ENCODE measurements at places on chromosomes 1 and 21.

DNA sequence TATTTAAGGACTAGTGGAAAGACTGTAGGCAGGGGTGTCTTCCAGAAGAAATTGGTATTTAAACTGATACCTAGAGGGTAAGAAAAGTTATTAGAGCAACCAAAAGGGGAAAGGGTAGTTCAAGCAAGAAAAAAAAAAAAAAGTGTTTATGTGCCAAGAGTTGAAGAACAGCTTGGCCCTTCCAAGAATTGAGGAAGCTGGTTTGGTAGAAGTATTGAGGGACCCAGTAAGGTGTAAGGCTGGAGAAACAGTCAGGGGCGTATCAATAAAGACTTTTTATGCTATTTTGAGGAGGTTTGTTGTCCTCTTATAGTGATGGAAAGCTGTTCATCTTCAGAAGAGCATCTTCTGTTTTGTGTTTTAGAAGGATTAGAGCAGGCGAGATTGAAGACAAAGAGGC is 108.3 kb downstream of the PTPRC start:
- DNase-seq = no peak

DNA sequence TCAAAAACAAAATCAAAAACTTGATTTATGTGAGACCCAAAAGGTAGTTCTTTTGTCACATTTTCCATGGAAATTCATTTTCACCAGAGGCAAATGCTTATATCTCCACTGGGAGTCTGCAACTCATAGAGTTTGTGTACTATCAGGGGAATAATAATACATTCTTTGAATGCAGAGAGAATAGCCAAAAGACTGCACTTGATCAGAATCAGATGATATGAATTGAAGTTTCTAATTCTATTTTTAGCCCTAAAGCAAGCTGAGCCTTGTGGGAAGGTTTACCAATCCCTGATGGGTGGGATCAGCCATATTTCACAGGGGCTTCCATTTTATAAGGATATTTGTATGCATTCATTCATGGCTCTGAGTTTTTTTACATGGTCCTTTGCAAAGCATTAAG is 49.6 kb downstream of the TSEN15 start:
- no peak for DNase-seq

DNA sequence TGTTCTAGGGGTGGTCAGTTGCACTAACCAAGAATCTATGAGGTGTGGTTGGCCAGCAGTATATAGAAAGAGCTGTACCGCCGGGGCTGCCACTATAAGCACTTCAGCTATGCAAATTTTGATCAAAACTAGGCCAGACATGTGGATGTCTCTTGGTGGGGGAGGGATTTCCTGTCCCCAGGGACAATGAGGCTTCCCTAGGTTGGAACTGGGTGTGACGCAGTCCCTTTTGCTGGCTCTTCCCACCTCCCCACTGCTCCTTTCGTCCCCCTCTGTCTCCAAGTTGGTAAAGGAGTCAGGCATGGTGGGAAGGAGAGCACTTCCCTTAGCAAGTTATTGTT is 13.6 kb downstream of the SDCCAG8 start:
- no peak for DNase-seq

- no peak for DNase-seq
Observed at GRCh38 chr21:26385721-26386120, 187.4 kb downstream of the CYYR1 start.

DNA sequence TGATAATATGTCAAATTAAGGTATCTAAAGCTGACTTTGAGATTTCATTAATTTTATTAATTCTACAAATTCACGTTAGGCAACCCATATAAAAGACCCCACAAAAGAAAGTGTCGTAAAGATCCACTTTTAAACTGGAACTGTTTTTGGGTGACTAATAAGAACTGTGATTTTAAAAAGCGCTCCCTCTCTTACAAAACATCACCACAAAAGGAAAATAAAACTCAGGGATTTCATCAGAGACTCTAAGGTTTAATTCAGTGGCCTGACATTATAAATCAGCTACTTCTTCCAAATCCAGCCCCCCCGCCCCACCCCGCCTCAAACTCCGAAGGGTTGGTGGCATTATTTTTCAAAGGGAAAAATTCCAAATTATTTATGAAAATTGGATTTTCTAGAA is 2.7 kb downstream of the COL24A1 start:
- DNase-seq = no peak

DNA sequence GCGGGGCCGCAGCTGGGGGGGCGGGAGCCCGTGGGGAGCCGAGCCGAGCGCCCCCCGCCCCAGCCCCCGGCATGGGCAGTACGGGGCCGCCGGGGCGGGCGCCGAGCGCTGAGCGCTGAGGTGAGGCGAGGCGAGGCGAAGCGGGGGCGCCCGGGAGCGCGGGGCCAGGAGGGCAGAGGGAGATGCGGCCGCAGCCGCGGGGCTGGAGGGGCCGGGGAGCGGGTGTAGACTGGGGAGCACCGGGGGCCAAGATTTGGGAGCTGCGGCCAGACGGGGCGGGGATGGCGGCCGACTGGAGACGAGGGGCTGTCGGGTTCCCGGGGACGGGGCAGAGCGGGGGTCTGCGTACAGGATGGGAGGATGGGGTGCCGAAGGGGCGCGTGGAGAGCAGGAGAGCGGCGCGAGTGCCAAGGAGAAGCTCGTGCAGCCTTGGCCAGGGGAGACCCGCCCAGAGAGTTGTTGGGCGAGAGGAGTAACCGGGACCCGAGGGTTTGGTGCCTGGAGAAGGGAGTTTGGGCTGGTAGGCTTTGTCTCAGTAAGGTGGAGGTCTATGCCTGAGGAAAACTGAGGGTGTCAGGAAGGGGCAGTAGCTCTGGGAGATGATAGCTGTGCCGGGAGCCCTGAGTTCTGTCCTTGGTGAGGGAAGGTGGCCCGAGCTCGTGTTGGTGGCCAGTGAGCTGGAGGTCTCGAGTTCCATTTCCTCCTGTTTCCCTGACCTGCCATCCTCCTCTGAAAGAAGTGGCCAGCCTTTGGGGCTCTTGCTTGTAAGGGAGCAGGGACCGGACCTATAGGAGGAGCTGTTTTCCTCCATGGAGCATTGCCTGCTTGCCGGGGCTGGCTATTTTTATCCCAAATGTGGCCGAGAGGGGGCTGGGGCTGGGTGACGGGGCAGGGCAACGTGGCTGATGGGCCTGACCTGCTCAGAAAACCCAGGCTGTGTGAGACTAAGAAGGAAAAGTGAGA is 539 bp downstream of the ATP8B2 start:
- DNase-seq = peak; percentile 82

GRCh38 chr1:201214461-201214860 is 23.8 kb downstream of the IGFN1 start:
- no peak for DNase-seq

GRCh38 chr1:202187041-202187671 is 6.4 kb upstream of the LGR6 start:
- DNase-seq = no peak

DNA sequence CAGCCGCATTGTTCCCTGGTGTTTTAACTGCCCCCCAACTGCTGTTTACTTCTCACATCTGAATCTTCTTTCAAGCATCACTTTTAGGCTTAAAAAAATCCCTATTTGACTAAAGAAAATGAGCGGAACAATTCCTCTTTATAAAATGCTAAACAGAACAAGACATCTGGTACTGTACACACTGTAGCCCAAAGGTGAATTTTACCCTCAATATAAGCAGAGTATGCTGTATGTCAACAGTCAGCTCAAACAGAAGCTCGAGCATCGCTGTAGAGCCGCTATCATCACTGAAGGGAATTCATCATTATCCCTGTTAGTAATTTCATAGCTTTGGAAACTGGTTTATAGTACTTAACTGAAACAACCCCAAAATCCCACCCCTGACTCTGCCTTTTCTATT is 85.3 kb downstream of the LRRC8D start:
- DNase-seq = no peak

DNA sequence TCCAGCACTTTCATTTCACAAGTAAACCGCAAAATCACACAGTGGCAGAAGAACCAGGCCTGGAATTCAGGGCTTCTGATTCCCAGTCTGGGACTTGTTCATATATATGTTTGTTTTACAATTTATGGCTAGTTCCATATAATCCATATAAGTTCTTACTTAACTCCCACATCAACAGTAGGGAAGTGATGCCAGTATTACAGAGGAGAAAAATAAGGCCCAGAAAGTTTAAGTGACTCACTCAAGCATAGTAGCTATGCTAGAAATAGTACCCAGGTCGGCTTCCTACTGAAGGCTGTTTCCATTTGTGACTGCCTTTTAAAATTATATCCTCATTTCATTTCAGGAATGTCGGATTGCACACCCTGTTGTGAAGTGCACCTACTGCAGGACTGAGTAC is 1.4 kb downstream of the FAM76A start:
- no peak for DNase-seq

- DNase-seq = no peak
Observed at GRCh38 chr1:219227360-219228057, 53.8 kb downstream of the LYPLAL1 start.

- peak; percentile 56 for DNase-seq
Observed at GRCh38 chr1:1915911-1916840, 1.1 kb downstream of the CALML6 start.

DNA sequence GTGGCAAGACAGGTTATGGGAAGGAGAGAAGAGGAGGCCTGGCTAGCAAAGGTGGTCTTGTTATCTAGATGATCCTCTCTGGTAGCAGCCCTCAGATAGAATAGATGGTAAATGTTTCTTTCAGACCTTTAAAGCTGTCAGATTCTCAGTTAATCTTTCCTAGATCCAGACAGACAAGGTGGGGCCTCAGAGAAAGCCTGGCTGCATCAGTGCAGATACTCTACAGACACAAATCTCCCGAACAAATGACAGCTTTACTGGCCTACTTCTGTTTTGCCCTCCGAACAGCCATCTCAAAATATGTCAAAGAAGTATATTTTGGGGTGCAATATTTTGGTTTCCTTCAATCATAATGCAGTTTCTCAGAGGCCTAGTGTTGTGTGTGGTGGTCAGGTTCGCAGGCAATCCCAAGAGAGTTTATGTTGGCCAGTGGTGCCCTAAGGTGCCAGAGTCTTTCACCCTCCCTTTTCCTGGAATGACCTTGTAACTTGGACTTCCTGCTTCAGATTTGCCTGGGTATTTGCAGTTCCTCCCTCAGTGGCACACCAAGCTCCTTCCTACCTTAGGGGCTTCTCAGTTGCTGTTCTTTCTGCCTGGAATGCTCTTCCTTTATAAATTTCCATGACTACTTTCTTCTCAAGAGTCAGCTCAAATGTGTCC is 7.0 kb downstream of the LRRC8B start:
- no peak for DNase-seq

- no peak for DNase-seq
Observed at GRCh38 chr1:152020849-152021248, 16.0 kb downstream of the S100A11 start.

- DNase-seq = no peak
Observed at GRCh38 chr1:193462629-193463320, 276.4 kb upstream of the B3GALT2 start.

GRCh38 chr1:7539769-7540175 is 231.3 kb upstream of the VAMP3 start:
- no peak for DNase-seq

DNA sequence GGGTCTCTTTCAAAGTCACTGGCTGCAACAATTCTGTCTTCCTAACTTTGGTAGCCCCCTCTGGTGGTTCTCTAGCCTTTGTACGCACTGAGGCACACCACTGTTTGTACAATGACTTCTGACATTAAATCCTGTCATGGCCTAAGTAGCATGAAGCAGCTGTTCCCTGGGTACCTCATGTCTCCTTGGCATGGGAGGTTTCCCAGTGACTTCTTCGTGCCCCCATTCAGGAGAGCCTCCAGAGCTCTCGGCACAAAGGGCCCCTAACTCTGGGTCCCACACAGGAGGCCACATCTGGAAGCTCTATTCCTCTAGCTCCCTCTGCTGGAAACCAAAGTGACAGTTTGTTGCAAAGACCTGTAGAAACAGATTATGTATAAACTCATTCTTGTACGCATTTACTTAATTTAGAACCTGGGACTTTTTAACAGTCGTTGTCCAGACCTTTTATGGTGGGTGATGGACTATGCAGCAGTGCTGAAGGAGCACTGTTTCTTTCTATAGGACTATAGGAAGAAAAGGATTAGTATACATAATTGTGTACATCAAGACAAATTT is 13.4 kb downstream of the SWT1 start:
- no peak for DNase-seq

GRCh38 chr1:180579961-180580611 is 21.3 kb downstream of the OVAAL start:
- no peak for DNase-seq

DNA sequence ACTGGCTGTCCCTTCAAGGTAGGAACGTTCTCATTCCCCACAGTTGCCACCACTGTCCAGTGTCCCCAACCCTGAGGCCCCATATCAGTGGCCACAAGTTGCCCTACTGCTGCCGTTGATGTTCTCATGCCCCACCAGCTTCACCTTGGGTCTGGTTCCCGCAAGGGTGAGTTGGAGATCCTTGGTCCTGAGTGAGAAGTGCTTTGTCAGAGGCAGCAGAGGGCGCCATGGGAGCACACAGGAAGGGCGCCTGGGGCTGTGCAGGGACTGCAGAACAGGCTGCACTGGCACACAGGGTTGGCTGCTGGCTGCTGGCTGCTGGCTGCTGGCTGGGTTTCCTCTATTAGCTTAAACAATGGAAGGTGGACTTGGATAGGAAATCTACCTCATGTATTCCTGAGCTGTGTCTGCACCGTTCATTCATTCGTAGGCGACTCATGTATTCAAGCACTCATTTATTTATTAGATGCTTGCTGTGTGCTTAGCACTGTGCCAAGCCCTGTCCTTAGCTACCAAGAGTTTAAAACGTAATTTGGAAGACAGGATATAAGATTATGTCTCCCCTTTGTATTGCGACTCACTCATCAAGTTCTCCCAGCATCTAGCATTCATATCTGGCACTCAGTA is 2.1 kb upstream of the S100A9 start:
- DNase-seq = no peak

GRCh38 chr1:215797859-215798258 is 230.8 kb downstream of the KCTD3 start:
- DNase-seq = no peak

- no peak for DNase-seq
Observed at GRCh38 chr1:182337736-182338571, 53.6 kb downstream of the GLUL start.

DNA sequence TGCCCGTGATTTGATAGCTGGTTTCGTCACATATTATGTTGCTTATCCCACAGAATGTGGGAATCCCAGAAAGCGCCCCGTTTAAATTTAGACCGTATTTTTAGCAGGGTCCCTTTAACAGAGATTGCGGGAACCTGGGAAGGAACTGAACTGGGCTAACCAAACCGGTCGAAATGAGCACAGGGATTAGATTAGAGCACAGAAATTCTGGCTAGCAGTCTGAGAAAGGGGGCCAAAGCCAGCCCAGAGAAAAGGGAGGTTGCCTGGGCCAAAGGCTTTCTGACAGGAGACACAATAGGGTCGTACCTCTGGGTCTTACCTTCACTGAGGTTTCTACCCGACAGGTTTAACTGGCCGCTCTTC is 327 bp downstream of the LRRC40 start:
- no peak for DNase-seq
